ENCODE measurements at places on chromosomes 11 and 22.

DNA sequence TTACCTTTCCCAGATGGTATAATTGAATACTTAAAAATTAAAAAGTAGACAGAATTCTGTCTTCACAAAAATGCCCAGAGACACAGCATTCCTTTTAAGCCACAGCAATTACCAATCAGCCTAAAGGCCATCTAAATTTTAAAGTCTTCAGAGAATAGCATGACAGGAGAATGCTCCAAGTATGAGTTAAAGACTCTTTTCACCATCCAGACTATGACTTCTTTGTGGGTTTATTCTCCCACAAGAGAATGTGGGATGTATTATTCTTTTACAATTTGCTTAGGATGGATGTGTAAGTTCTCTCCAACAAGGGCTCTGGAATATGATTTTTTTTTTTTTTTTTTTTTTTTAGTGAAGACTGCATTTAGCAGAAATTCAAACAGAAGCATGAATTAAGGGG, 249.9 kb downstream of the TTC28 start:
- no peak for DNase-seq

DNA sequence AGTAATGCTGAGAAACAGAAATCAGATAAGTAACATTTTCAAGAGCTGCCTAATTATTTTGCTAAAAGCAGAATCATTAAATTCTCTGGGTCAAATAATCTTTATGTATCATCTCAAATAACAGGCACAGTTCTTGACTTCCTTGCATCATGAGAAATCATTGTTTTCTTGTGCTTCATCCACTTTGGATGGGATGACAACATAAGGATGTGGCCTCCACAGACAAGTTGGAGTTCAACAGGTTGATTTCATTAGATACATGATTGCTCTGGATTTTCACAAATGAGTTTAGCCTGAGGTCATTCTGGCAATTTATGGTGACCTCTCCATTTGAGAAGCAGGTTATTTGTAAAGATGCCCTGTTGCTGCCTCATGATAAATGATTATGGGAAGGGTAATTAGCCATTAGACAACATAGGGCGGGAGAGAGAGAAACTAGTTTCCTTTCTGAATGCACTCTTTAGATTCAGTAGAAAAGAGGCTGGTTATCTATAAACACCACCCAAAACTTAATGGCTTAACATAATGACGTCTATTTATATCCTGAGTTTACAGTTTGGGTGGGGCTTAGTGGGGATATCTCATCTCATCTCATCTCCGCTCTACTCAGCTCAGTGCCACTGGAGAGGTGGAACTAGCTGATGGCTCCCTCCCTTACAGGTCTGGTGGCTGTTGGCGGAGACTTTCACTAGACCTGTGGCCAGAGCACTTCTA, 35.0 kb upstream of the ADORA2A start:
- DNase-seq, result no peak

- DNase-seq, result no peak
Measured at GRCh38 chr11:16297332-16297731, 59.0 kb downstream of the SOX6 start.

DNA sequence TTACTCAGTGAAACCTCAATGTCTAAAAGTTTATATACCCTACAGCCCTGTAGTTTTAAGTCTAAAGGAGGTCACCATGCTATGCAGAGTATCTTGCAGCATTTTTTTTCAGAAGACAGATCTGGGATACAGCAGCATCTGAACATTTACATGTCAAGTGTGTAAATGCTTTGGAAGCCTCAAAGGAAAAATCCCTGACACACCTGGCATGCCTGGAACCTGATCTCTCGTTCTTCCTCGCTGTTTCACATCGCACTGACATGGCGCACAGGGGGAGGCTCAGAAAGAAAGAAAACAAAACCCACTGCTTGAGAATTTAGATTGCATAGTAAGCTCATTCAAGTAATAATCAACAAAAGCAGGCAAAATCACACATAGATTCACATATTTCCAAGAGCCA, 31.0 kb downstream of the PAX6 start:
- no peak for DNase-seq

- no peak for DNase-seq
Measured at GRCh38 chr11:1937616-1938342, 9.4 kb upstream of the MRPL23 start.

DNA sequence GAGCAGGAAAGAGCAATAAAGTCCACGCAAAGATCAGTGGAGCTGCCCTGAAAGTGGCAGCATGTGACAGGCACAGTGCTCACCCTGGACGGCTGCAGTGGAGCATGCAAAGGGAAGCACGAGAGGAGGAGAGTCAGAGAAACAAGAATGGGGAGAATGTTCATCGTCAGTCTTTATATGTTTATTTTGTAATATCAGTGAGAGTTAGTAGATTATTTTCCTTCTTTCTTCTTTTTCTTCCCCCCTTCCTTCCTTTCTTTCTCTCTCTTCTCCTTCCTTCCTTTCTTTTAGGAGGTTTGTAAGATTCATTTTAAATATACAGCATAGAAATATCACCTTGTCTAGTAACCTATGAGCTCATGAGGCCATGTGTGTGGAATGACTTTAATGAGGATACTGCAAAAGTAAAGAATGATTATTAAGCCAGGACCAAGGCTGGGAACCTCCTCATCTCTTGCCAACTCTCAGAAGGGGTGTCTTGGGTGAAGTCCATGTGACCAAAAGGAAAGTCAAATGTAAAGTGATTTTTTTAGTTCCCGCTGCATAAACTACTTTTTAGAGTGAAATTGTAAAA, 321.1 kb downstream of the AASDHPPT start:
- DNase-seq, result no peak

GRCh38 chr11:120236169-120237107, 3.5 kb upstream of the POU2F3 start:
- DNase-seq, result no peak

DNA sequence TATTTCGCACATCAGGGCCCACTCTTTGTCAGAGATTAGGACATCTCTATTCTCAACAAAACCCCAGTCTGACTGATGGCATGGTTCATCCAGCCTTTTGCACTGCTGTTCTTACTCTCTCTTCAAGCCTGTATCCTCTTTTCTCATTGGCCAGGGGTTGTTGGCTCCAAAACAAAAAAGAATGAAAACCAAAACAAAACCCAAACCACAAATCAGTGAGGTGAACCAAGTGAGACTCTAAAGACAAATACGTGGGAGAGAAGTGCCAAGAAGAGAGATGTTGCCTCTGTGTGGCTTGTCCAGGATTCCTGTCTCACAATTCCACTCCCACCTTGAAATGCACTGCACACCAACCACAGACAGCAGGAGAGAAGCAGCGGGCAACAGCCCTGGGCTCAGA, 278.9 kb upstream of the NARS2 start:
- DNase-seq, result no peak

DNA sequence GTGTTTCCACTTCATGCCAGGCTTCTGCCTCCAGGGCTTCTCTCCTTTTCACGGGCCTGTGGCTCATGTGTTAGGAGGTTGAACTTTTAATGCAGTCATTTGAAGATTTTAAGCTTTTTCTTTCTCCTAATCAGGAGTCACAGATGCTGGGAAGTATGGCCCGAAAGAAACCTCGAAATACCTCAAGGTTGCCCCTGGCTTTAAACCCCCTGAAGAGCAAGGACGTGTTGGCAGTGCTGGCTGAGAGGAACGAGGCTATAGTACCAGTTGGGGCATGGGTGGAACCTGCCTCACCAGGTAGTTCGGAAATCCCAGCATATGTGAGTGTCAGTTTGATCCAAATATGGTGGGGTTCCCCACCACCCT, 571 bp downstream of the CCDC15 start:
- DNase-seq, result no peak

- DNase-seq, result no peak
Measured at GRCh38 chr11:60984636-60985035, 13.2 kb downstream of the CD6 start.

GRCh38 chr22:35470903-35471321, 69.7 kb upstream of the RASD2 start:
- DNase-seq, result no peak

GRCh38 chr22:36334821-36335603, 52.8 kb downstream of the MYH9 start:
- no peak for DNase-seq

DNA sequence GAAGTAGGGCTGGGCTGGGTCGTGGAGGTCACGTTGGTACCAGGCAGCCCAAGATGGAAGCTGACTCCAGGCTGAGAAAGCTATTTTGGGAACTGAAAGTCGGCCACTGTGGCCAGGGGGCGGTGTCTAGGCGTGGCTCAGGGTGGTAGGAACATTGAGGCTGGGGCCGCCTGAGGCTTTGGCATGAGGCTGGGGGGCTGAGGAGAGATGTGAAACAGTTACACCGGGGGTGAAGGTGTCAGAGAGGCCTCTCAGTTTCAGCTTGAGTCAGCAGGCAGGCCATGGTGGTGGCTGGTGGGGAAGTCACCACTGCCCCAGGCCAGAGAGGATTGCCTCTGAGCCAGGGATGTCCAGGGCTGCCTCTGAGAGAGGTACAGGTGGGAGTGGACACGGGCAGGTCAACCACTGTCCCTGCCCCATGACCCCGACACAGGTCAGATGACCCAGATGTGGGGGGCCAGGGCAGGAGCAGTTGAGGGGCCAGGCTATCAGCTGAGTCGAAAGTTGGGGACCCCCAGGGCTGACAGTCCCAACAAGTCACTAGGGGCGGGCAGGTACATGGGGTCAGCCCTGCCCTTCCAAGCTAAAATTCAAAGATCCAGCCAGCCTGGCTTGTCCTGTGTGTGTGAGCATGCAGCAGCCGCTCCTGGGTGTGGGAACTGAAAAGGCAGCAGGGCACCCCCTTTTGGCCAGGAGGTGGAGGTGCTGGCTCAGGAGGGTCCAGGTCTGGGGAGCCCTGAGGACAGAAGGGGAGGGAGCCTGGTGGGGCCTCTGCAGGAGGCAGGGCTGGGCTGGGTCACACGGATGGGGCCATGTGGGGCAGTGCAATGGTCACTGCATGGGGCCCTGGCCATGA, 7.2 kb downstream of the KCNK7 start:
- no peak for DNase-seq

Data from smooth muscle cell of the brain vasculature (primary cell).